ENCODE measurements at places on chromosomes 7 and 10.

DNA sequence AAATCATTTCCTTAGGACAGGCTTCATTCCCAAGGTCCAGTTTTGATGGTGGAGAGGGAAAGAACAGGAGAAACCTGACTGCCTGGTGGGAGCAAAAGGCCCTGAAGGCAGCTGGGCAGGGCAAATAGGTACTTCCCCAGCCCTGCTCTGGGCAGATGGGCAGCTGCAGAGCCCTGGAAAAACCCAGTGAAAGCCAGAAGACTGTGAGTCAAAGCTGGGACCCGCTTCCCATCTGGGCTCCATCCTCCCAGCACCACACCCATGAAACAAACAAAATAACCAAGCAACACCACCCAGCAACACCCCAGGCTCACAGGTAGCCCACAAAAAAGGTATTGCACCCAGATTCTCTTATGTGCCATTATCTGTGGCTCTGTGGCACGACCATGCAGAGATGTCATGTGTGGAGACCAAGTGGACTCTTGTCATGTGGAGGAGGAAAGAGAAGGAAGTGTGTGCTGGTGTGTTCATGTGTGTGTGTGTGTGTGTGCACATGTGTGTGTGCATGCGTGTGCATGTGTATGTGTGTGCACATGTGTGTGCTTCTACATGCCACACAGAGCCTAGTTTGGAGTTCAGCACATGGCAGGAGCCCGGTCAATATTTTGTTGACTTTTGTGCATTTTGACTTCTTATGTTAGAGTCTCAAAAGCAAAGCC, 9.8 kb downstream of the CLRN3 start:
- no peak for DNase-seq

DNA sequence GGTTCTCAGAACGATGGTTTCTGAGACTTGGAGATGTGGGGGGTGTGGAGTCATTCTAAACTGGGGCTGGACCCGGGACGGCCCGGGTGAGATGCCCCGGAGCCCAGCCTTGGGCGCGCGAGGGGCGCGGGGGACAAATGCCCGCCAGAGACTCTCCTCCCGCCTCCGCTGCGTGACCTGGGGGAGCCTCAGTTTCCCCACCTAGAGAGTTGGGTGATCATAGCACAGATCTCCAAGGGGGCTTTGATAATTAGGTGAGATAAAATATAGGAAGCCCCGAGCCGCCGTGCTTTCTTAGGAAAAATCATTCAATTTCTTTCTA, 658 bp upstream of the FZD8 start:
- DNase-seq: no peak

GRCh38 chr7:160958-161725, 31.2 kb upstream of the FAM20C start:
- no peak for DNase-seq

DNA sequence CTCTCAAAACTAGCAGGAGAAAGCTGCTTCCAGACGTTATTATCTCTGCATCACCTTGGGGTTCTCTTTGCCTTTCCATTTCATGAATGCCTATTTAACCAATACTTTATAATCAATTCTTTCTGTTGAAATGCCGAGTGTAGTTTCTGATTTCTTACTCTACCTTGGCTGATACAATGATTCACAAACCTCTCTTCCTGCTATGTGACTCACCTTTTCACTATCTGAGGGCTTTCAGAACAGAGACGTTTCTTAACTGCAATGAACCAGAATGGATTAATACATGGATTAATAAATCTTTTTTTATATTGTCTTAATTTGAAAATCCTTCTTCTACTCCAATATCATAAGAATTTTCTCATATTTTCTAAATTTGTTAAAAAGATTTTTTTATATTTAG, 46.4 kb upstream of the ZNF746 start:
- no peak for DNase-seq

DNA sequence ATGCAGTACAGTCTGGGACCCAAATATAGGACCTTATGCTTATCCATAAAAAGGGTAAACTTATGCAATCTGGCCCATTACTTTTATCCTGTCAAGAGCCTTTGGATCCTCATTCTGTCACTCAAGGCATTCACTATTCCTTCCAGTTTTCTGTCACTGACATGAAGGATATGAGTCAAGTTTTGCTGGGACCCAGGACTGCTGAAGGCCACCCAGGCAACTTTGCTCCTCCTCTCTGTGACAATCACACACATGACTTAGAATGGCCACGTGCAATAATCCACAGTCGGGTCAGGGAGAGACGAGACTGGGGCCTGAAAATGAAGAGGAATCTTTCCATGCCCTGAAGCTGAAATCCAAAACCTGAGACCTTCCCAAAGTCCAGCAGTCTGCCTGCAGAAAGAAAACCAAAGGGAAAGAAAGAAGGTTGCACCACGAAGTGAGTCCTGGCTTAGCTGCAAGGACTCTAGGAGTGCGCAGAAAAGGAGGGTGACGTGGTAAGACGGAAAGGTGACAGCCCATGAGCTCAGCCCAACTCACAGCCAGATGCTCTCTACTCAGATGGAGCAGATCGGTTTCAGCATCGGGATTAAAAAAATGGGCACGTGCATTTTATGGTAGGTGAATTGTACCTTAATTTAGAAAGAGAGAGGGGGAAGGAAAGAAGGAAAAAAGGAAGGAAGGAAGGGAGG, 67.2 kb downstream of the VOPP1 start:
- DNase-seq: no peak

DNA sequence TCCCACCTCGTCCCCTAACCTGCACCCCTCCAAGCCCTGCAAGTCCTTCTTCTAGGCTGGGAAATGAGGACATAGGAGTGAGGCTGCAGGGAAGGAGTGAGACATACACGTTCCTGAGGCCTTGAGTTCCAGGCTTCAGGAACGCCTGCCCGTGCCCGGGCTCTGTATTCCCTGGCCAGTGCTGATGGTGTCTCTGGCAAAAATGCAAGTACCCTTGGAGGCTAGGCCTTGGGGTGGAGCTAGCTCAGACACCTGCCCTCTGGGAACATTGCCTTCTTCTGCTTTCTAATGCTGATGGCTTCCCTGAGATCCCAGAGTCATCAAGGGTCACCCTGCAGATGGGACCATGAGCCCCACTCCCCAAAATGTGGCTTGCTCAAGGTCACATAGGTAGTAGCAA, 76.0 kb downstream of the GRK5 start:
- no peak for DNase-seq

DNA sequence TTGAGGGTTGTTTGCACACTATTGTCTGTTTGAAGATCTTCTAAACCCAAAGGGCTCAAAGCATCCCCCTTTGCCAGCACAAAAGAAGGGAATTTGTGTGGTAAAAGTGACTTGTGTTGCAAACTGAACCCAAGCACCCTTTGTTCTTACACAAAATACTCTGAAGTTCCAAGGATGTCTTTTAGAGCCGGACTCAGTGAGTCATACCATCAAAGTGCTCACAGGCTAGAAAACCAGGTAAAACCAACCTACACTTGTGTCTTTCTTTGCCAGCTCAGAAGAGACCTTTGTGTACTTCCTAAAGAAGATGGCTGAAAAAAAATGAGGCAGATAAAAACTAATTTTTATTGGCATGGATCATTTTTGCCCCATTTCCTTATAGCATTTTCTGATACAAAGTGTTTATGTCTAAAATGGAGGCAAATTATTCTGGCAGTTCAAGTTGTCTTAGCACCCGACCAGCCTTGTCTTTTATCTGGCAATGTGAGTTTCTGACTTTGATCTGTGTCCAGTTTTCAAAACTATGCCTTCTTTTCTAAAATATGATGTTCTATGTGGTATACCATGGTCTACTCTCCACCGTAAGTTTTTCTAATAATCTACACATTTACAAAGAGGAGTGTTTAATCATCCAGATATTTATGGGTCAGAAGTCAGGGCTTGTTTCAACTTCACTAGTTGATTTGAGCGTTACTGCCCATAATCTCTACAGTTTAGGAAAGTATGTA, 128.4 kb upstream of the FZD1 start:
- no peak for DNase-seq

GRCh38 chr10:133235265-133235855, 2.3 kb upstream of the VENTX start:
- no peak for DNase-seq

DNA sequence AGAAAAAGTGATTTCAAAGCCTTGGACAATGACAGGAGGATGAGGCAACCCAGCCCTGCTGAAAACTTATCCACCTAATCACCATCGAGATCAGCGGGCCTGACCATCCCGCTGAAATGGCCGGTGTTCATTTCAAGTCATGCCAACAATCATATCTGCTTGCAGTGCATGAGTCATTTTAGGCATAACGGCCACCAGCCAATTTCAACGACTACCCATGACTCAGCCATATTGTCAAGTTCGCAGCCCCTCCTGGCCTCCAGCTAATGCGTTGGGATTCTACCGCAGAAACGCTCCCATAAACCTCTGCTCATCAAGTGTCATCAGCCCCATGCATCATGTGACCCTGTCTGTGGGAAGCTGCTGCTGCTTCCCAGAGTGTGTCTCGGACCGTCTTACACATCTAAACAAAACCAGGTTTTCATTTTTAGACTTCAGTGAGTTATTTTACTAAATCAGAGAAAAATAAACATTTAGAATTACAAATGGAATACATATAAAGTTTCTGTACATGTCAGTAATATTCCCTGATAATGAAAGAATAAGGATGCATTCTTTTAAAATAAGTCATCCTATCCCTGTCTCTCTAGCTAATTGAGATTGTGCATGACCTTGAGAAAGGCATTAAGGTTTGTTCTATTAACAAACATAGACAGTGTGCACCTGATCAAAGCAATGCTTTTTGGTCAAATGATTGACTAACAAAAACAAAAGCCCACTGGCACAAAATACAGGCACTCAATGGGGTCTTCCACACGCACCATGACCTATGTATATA, 188.9 kb downstream of the ADAM12 start:
- peak; percentile 94 for DNase-seq

GRCh38 chr10:69492091-69492745, 41.0 kb downstream of the TSPAN15 start:
- DNase-seq: no peak

DNA sequence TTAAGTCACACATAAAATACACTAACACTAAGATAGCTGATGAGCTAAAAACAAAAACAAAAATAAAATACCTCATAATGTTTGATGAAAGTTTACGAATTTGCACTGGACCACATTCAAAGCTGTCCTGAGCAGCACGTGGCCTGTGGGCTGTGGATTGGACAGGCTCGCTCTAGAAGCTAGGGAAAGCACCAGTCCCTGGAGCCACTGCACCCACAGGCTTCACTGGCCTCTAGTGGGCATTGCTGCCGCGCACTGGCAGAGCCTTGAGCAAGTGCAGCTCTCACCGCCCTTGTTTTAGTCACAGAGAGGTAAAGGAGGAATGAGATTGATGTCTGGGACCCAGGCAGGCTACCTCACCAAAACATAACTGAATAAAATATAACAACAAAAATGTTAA, 67.6 kb downstream of the PAX2 start:
- no peak for DNase-seq

DNA sequence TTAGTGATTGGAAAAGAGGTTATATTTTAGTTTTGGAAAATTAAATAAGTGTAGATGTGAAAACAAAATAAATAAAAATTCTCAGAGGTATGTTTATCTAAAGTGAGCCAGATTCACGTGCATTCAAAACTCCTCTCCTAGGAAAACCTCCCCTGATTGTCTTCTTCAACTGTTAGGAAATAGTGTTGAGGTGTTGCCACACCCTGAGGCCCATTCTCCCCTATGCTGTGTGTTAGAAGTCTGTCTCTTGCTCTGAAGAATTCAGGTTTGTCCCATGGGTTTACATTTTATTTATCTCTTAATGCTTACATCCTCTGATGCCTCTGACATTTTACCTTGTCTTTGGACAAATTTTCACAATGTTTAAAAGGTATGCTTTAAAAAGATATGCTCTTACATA, 40.3 kb downstream of the PTPRE start:
- DNase-seq: no peak

- DNase-seq: peak; percentile 43
Observed at GRCh38 chr7:76262683-76263402, 39.6 kb upstream of the HSPB1 start.

DNA sequence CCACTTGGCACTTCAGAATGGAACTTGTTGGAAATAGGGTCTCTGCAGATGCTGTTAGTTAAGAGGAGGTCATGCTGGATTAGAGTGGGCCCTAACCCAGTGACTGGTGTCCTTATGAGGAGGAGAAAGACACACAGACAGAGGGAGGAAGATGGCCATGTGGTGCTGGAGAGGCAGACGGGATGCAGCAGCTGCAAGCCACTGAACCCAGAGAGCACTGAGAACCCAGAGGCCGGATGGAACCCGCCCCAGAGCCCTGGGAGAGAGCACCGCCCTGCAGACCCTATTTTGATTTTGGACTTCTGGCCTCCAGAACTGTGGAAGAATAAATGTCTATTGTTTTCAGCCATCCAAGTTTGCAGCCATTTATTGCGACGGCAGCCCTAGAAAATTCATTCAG, 58.0 kb upstream of the EBF3 start:
- DNase-seq: no peak

DNA sequence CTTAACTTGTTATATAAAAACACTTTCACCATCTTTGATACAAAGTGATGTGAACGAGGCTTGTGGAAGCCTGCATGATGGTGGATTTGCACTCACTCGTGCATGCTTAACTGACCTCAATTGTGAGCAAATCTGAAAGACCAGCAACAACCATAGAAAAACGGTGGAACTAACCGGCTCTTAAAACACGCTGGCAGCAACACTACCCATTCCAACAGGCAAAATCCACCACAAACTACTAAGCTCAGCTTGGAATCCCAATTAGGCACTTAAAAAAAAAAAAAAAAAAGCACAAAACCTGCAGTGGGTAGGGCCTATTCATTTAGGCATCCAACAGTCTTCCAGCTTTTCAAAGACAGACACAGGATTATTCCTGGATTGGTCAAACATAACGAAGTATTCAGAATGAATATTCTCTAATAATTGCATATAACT, 1.8 kb downstream of the GDI2 start:
- no peak for DNase-seq

- no peak for DNase-seq
Observed at GRCh38 chr10:35413985-35414861, 77.9 kb downstream of the CCNY start.

GRCh38 chr10:70980687-70981086, 92.3 kb upstream of the PCBD1 start:
- DNase-seq: no peak

DNA sequence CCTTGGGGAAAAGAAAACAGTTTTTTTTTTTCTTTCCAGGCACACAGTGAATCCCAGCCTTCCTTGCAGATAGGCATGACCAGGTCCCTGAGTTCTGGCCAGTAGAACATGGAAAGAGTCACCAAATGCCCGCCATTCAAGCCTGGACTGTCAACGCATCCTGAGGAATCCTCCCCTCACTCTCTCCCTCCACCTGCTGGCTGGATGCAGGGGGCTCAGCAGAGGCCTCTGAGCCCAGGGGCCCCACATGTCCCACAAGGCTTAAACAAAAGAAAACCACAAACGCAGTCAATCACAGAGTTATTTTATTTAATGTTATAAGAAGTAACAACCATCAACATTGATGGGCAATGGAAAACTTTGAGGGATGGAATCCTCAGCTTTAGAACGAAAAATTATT, 93.1 kb downstream of the JCAD start:
- no peak for DNase-seq

Data from fibroblast of the conjunctiva (primary cell).